ENCODE measurements at places on chromosomes 7 and 10.

DNA sequence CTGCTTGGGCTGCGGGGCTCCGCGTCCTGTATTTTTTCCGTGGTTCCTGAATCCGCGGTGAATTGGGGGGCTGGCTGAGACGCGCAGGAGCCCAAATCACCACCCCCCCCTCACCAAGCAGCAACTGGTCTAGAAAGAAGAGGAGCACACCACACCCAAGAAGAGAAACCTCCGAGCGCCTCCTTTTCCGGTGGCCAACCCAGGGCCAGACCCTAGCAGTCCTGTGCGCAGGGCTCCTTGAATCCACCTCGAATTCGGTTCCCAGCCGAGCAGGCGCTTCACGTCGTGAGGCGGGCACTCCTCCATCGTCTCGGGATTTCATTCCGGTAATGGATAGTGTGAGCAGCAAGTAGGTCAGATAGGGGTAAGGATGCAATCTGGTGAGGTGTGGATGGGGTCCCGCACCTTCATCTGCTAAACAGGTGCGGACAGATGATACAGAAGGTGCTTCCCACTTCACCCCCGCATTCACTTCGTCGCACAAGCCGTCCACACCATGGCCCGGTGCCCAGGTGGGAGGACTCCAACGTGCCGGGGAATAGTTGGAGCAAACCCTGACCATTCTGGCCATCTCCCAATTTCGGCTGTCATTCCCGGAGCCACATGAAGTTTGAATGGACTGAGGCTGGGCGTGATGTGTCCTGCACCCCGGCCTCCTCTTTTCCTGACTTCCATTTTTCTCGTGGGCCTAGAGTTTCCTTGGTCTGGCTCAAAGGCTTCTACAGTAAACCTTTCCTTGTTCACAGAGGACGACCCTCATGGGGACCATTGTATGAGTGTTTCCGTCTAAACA lies 19.8 kb upstream of the ZNF273 start:
- peak overlapping the region; percentile 9 for H3K27ac ChIP-seq
- H3K27me3 ChIP-seq: peaks cover 78% of the 10 kb centered on the region
- H3K4me3 ChIP-seq: peak overlapping the region; percentile 72

DNA sequence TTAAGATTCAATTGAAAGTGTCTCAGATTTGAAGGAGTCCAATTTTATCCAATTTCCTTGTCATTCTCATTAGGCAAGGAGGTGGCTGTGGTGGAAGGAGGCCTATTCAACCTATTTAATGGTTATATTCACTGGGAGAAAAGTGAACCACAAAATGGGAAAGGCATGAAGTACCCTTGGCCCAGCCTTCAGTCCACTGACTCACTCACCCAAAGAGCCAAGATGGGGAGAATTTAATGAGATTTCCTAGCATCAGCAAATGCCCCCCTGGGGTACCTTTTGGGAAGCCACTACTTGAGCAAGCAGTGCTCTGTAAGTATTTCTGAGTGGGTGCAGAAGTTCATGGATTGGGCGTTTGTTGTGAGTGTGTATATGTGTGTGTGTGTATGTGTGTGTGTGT lies 144.1 kb downstream of the NRP1 start:
- no peak overlapping the region for H3K4me3 ChIP-seq
- H3K36me3 ChIP-seq: no peaks in the 10 kb centered on the region
- no peaks in the 10 kb centered on the region for H3K4me1 ChIP-seq
- H3K27ac ChIP-seq: no peak overlapping the region
- peaks cover 12% of the 10 kb centered on the region for H3K27me3 ChIP-seq

DNA sequence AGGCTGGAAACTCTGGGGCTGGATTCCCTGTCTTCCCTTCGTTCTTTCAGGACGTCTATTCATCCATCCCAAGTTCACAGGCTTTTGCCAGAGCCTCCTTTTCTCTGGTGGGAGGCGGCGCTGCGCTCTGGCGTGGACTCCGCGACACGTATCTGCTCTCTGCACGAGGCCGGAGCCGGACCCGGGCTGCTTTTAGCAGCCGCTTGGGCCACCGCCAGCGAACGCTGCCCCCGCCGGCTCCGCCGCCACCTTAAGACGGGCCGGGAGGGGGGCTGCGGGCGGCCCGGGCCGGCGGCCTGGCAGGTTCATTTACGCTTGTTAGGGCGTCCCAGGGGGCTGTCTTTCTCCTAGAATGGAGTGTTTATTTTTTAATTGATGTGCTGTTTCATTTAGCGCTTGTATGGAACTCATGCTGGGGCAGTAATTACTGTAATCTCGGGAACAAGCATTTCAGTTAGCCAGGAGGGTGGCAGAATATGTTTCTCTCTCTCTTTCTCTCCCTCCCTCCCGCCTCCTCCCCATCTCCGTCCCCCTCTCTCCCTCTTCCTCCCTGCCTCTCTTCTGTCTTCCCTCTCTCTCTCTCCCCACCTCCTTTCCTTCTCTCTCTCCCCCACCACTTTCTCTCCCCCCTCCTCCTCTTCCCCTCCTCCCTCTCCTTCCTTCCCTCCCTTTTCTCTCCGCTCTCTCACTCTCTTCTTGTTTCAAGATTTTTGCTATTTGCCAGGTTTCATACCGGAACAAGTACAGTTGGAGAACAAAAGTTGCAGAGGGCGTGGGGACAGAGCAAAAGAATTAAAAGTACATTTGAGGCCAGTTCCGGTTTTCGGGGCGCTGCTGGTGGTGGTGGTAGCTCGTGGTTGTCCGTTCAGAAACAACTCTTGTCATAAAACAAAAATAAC lies 1.3 kb upstream of the FZD8 start:
- H3K27me3 ChIP-seq: peaks cover 68% of the 10 kb centered on the region
- DNase-seq: no peak
- H3K4me3 ChIP-seq: peak overlapping the region; percentile 87

DNA sequence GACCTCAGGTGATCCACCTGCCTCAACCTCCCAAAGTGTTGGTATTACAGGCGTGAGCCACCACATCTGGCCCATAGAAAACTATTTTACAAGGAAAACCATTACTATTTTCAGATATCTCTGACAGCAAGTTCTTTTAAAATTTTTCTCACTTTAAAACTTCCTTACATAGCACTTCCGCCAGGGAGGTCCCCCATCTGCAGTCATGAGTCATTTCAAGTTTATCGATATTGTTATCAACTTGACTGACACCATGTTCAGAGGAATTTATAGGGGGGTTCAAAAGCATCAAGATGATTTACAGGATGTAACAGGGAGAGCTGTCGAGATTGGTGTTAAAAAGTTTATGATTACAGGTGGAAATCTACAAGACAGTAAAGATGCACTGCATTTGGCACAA lies 88.8 kb downstream of the NRBF2 start:
- no peak overlapping the region for H3K4me3 ChIP-seq
- H3K27me3 ChIP-seq: no peaks in the 10 kb centered on the region
- DNase-seq: no peak
- H3K4me1 ChIP-seq: peaks cover 61% of the 10 kb centered on the region
- peak overlapping the region; percentile 38 for H3K27ac ChIP-seq
- H3K36me3 ChIP-seq: peaks cover 12% of the 10 kb centered on the region

DNA sequence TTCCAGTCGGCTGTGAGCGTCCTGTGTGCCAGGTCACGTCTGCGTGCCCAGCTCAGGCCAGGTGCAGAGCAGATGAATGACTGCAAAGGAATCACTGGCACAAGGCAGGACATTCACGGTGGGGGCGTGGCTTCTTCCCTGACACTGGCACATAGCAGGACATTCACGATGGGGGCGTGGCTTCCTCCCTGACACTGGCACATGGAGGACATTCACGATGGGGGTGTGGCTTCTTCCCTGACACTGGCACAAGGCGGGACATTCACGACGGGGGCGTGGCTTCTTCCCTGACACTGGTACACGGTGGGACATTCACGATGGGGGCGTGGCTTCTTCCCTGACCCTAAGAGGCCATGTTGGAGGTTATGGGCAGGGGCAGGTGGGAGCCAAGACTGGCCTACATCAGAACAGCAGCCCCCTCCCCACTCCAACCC lies 64.3 kb downstream of the MYL10 start:
- H3K4me1 ChIP-seq: no peaks in the 10 kb centered on the region
- H3K36me3 ChIP-seq: no peaks in the 10 kb centered on the region
- no peak overlapping the region for H3K4me3 ChIP-seq
- H3K27ac ChIP-seq: no peak overlapping the region
- H3K27me3 ChIP-seq: peaks cover 30% of the 10 kb centered on the region

DNA sequence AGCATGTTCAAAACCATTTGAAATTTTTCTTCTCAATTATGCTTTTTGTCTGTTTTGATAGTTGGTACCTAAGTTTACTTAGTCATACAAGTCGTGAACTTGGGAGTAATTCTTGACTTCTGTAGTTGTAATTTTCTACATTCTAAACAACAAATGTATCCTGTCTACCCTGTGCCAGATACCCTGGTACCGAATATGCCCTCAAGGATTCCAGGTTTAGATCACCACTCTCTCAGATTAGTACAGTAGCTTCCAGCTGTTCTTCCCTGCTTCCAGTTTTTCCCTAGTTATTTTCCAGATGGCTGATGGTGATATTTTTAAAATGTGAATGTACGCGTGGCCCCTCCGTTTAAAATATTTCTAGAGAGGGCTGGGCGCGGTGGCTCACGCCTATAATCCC lies 6.5 kb downstream of the STAM start:
- no peak overlapping the region for H3K27ac ChIP-seq
- H3K4me1 ChIP-seq: peaks cover 36% of the 10 kb centered on the region
- H3K27me3 ChIP-seq: no peaks in the 10 kb centered on the region
- peaks cover 67% of the 10 kb centered on the region for H3K36me3 ChIP-seq
- DNase-seq: no peak

DNA sequence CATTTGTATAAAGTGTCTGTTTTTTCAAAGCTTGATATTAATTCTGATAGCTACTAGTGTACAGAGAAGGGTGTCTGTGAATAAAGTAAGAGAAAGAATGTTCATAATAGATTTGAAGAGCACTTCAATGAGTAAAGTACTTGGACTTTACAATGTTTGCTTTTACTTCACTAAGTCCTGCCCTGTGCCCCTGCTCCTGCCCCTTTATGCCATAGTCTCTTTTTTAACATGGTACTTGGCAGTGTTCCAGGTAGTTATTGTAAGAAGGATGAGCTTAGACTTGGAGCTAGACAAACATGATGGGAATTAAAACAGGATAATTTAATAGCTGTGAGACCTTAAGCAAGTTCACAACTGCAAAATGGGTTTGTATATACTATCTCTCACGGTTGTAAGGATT lies 41.0 kb downstream of the ZEB1 start:
- H3K27ac ChIP-seq: no peak overlapping the region
- peaks cover 22% of the 10 kb centered on the region for H3K4me1 ChIP-seq
- H3K4me3 ChIP-seq: no peak overlapping the region

DNA sequence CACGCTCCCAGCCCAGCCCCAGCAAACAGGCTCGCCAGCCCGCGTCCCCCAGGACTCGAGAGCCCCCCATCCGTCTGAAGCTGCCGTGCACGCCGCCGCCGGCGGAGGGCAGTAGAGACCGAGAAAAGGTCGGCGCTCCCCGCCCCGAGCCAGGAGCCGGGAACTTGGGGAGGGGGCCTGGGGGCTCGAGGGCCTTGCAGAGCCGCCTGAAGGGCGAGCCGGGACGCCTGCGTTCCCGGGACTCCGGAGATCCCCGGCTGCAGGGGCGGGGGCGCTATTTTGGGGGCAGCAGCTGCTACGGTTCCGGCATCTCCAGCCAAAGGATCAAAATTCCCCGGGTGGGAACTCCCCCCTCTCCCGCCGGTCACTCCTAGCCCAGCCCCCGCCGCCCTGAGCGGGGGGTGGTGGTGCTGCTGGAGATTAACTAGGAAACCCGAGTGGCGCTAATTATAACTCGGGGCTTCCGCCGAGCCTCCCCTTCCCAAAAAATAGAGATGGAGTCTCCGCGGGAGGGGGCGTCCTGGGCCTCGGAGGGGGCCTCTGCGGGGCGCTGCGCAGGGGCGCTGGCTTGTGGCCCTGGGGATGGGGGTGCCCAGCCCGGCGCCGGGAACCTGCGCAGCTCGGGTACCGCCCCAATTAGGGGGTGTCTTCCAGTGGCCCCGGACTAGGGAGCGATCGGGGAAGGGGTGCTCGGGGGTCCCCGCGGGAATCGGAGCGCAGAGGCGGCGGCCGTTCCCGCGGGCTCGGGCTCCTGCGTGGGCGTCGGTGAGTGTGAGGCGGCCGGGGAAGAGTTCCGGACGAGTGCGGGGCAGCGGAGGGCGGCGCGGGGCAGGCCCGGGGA lies 608 bp downstream of the ACHE start:
- H3K4me3 ChIP-seq: peak overlapping the region; percentile 74
- DNase-seq: peak; percentile 41
- H3K4me1 ChIP-seq: peaks cover 30% of the 10 kb centered on the region
- peaks cover 74% of the 10 kb centered on the region for H3K27me3 ChIP-seq
- peak overlapping the region; percentile 14 for H3K27ac ChIP-seq

- no peak for DNase-seq
- peaks cover 29% of the 10 kb centered on the region for H3K36me3 ChIP-seq
- no peak overlapping the region for H3K4me3 ChIP-seq
- no peak overlapping the region for H3K27ac ChIP-seq
Observed at GRCh38 chr7:134290286-134290685, 26.4 kb downstream of the SLC35B4 start.

GRCh38 chr10:14911801-14912200 lies 33.1 kb downstream of the SUV39H2 start:
- peak overlapping the region; percentile 28 for H3K27ac ChIP-seq
- no peaks in the 10 kb centered on the region for H3K27me3 ChIP-seq
- peaks cover 12% of the 10 kb centered on the region for H3K4me1 ChIP-seq
- H3K4me3 ChIP-seq: no peak overlapping the region

GRCh38 chr10:17842641-17843040 lies 33.5 kb downstream of the MRC1 start:
- H3K4me1 ChIP-seq: peaks cover 10% of the 10 kb centered on the region
- no peak overlapping the region for H3K27ac ChIP-seq
- no peak overlapping the region for H3K4me3 ChIP-seq
- DNase-seq: no peak
- H3K27me3 ChIP-seq: peaks cover 12% of the 10 kb centered on the region

DNA sequence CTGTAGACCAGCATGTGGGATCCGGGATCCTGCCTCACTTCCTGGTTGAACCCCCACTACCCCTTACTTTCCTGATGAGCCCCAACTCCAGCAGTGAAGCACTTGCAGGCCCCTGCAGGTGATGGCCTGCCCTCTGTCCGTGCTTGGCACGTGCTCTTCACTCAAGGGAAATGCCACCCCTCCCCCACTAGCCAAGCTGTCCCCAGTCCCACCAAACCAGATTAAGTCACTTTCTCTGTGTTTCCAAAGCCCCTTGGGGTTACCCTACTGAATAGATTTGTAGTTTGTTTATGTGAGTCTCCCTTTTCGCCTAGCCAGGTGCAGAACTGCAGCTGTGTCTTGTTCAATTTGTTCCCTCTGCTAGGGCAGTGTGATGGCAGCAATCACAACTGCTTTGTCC lies 121.7 kb downstream of the WDFY4 start:
- peak overlapping the region; percentile 83 for H3K27ac ChIP-seq
- H3K4me3 ChIP-seq: peak overlapping the region; percentile 8
- H3K27me3 ChIP-seq: no peaks in the 10 kb centered on the region
- peaks cover 49% of the 10 kb centered on the region for H3K36me3 ChIP-seq

GRCh38 chr7:125506331-125506730 lies 576.7 kb upstream of the POT1 start:
- no peak overlapping the region for H3K27ac ChIP-seq
- DNase-seq: no peak
- H3K27me3 ChIP-seq: no peaks in the 10 kb centered on the region
- H3K4me3 ChIP-seq: no peak overlapping the region
- H3K36me3 ChIP-seq: no peaks in the 10 kb centered on the region
- no peaks in the 10 kb centered on the region for H3K4me1 ChIP-seq

- H3K27me3 ChIP-seq: peaks cover 33% of the 10 kb centered on the region
- DNase-seq: no peak
- H3K4me3 ChIP-seq: no peak overlapping the region
- no peaks in the 10 kb centered on the region for H3K4me1 ChIP-seq
Observed at GRCh38 chr7:25844102-25844870, 307.7 kb upstream of the NFE2L3 start.

- no peak for DNase-seq
- H3K4me3 ChIP-seq: no peak overlapping the region
- H3K36me3 ChIP-seq: no peaks in the 10 kb centered on the region
- H3K27ac ChIP-seq: no peak overlapping the region
- no peaks in the 10 kb centered on the region for H3K27me3 ChIP-seq
Observed at GRCh38 chr7:89687211-89687610, 467.1 kb upstream of the STEAP1 start.

Measured in stimulated activated naive B cell treated with anti-CD40 and anti-IgM and Interleukin-4, amounts not matched to agents 10 μg/mL and 1 μg/mL and 100 μg/mL, for 72 hours (primary cell).